ENCODE measurements at places on chromosomes 3 and 15. TPM values are rescaled to one million over a fixed set of nuclear protein-coding genes. Genes with fewer than 3 reads are reported as not detected.

GRCh38 chr3:129552287-129553050 lies 9.5 kb downstream of the H1-8 start:
- no peaks in the 10 kb centered on the region for H3K36me3 ChIP-seq
- H3K27ac ChIP-seq, result no peak overlapping the region
- H3K27me3 ChIP-seq, result peaks cover 10% of the 10 kb centered on the region
- no peak overlapping the region for H3K4me3 ChIP-seq

DNA sequence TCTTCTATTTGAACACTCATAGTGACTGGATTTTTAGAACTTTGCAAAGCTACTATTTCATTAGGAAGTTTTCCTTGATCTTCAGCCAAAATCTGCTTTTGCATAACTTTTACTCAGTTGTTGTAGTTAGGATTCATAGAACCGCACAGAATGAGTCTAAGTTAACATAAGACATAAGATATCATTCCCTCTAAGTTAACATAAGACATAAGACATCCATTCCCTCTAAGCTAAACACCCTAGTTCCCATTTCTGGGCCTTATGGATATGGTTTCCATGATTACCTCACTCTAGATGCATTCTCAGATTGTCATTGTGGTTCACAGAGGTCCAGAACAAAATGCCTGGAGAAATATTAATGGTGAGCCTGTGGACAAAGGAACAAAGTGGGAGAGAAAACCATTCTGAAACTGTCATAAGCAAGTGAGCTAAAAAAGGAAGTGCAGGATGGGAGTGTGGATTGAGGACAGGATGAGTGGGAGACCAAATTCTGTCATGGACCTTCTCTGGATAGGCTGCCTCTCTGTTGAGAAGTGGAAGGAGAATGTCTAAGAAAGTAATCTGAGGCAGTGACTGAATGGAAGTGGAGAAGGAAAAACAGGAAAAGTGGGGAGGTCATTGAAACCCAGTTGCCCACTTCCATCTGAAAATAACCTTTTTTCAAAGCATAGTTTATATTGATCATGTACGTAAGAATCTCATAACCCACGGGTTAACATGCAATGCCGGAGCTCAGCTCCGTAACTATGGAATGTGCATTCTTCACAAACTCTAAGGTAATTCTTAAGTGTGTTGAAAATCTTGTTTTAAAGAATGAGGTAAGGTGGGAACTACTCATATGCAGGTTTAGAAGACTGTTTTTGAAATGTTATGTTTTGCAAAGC lies 37.4 kb upstream of the SECISBP2L start:
- no peak overlapping the region for H3K27ac ChIP-seq
- peaks cover 8% of the 10 kb centered on the region for H3K27me3 ChIP-seq
- H3K36me3 ChIP-seq, result no peaks in the 10 kb centered on the region
- DNase-seq, result no peak

GRCh38 chr15:96142498-96142897 lies 188.0 kb upstream of the NR2F2 start:
- no peaks in the 10 kb centered on the region for H3K27me3 ChIP-seq
- H3K27ac ChIP-seq, result no peak overlapping the region
- H3K36me3 ChIP-seq, result no peaks in the 10 kb centered on the region
- no peak overlapping the region for H3K4me3 ChIP-seq
- no peaks in the 10 kb centered on the region for H3K4me1 ChIP-seq
- no peak for DNase-seq

DNA sequence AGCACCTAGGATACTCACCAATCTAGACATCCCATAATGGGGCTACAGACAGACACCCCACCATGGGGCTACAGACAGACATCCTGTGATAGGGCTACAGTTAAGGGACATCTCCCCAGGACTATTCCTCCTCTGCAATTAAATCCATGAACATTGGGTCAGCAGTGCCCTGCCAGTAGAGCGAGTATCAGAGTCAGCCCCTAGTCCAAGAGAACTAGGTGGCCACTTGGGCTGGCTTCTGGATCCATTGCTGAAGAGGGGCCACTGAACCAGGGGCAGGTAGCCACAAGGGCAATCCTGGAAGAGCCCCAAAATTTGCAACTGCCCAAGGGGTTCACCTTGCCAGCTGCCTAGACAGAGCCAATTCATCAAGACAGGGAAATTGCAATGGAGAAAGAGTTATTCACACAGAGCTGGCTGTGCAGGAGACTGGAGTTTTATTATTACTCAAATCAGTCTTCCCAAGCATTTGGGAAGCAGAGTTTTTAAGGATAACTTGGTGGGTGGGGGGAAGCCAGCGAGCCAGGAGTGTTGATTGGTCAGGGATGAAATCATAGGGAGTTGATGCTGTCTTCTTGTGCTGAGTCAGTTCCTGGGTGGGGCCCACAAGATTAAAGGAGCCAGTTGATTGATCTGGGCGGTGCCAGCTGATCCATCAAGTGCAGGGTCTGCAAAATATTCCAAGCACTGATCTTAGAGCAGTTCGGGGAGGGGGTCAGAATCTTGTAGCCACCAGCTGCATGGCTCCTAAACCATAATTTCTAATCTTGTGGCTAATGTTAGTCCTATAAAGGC lies 170.2 kb upstream of the SMAD3 start:
- H3K27me3 ChIP-seq, result peaks cover 16% of the 10 kb centered on the region
- no peak overlapping the region for H3K27ac ChIP-seq
- no peak overlapping the region for H3K4me3 ChIP-seq
- H3K4me1 ChIP-seq, result peaks cover 3% of the 10 kb centered on the region
- no peak for DNase-seq
- no peaks in the 10 kb centered on the region for H3K36me3 ChIP-seq

Gene XCR1
- total RNA-seq, result 0.07 TPM

Gene POLQ
- 23.8 TPM for total RNA-seq

Gene OR5K2
- total RNA-seq, result not detected
